ENCODE measurements at places on chromosomes 7 and 10.

GRCh38 chr7:100613412-100614175, 1.3 kb downstream of the MOSPD3 start:
- no peak for DNase-seq

GRCh38 chr10:123748711-123749110, 82.6 kb downstream of the GPR26 start:
- no peak for DNase-seq

GRCh38 chr7:76397409-76398183, 11.9 kb downstream of the SSC4D start:
- peak; percentile 90 for DNase-seq

DNA sequence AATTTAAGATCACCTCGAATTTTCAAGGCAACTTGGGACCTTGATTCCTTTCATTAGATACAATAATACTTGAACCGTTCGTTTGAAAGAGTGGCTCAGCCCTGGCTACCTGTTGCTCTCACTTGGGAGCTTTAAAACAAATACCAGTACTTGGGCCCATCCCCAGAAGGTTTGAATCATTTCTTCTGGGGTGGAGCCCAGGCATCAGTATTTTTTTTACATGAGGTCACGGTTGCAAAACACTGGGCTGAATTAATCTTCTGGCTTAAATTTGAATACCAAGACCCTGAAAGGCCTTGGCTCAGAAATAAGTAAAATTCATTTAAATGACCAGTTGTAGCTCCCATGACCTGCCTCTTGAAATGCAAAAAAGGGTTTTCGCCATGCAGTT, 214.9 kb downstream of the CREB5 start:
- no peak for DNase-seq

DNA sequence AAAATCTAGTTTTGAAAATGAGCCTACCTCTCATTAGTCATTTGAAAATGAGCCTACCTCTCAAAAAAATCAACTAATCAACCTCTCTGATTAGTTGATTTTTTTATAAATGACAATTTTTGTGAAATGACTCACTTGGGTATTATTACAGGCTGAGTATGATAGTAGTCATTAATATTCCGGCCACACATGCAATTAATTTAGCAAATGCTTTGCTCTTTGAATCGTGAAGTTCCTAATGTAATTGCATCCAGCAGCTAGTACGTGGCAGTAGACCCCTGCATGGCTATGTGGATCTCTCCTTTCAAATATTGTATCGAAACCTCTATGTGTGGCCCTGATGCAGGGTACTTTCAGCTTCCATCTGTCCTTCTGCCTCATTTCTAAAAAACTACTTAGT, 245.9 kb upstream of the PHYHIPL start:
- DNase-seq: no peak

DNA sequence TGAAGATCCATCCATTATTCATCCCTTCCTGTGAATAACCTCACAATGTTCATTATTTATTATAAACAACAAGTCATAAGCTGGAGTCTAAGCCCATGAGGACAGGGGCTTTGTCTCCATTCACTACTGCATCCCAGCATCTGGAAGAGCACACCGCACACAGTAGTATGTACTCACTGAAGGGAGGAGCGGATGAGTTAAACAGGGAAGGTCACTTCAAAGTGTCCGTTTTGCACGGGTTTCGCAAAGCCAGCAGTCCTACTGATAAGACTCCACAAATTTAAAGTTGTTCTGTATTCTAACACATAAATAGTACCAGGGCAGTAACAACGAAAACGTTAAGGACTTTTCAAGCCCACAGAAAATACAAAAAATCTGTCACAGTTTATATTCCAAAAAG, 167.9 kb downstream of the PARD3 start:
- DNase-seq: no peak

GRCh38 chr10:78247821-78248220, 214.2 kb downstream of the RPS24 start:
- no peak for DNase-seq

DNA sequence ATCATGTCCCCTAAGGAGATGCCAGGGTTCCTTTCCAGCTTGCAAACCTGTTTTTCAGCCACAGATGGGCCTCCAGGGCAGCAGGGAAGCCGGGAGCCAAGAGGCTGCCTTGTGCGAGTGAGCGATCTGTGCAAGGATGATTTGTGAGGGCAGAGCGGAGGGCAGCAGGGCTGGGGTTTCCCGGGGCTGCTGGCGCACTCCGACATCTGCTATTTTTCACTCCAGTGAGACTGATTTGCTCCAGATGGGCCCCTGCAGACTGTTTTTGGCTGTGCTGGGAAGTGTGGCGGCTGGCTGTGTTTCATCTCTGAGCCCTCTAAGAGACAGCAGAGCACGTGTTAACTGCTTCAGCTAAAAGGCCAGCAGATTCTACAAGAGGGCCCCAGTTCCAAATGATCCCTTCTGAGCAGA, 466.2 kb downstream of the TYW1 start:
- peak; percentile 91 for DNase-seq

DNA sequence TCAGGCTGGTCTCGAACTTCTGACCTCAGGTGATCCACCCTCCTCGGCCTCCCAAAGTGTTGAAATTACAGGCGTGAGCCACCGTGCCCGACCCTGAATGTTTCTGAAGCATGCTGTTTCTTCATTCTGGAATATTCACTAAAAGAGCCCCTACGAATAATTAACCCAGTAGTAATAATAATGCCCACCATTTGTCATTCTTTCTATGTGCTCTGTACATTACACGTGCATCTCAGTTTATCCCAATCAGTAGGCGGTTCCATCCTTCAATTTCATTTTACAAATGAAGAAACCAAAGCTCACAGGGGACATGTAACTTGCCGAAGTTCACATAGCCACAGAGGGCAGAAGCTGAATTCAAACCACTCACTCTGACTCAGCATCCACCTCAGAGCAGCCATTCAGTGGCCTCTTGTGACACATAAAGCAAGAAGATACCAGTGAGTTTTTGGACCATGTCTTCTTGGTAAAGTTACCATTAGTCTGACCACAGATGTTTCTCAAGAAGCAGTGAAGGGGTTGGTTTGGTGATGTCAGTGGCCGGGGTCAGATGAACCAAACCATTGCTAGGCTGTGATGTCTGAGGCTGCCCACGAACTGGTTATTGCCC, 71.9 kb upstream of the DUSP5 start:
- DNase-seq: no peak

DNA sequence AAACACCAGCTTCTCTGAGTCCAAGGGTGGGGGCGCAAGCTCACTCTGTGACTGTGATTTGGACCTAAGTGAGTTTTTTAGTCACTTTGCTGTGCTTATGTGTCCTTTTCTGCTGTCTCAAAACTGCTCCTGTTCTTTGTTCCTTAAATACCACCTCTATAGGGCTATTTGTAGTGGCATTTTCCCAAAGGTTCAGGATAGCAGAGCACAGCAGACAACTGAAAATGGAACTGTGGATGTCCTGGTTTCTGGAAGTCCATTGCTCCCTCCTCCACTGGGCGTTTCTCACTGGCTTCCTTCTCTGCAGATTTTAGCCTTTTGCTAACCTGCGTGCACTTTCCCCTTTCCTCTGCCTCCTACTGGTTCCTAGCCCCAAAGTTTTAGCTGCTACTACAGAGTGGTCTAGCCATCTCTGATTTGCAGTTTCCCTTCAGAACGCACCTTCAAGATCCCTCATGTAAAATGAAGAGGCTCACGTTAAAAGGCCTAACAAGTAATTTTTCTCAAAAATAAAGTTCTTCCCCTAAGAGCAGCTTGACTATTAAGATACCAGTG, 25.6 kb downstream of the BLVRA start:
- DNase-seq: no peak

GRCh38 chr7:96061844-96062243, 260.1 kb downstream of the SLC25A13 start:
- no peak for DNase-seq

- DNase-seq: no peak
Observed at GRCh38 chr7:96949766-96950165, 55.6 kb upstream of the DLX6 start.

DNA sequence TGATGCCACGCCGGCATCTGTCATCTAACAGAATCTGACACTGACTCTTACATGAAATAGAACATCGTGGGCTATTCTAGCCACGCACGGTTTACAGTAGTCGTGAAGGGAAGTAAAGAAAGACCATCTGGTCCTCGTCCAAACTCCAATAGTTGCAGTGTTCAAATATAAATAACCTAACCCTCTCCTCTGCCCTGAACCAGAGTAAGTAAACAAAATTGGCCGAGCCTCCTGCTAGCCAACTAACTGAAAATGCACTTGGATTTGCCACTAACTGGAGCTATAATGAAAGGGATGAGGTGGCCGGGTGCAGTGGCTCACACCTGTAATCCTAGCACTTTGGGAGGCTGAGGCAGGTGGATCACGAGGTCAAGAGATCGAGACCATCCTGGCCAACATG, 29.5 kb upstream of the ZC3HAV1L start:
- DNase-seq: no peak

- no peak for DNase-seq
Observed at GRCh38 chr7:91801331-91801983, 79.0 kb downstream of the MTERF1 start.

- DNase-seq: no peak
Observed at GRCh38 chr10:62109587-62110293, 158.9 kb downstream of the RTKN2 start.

- peak; percentile 96 for DNase-seq
Observed at GRCh38 chr7:76260171-76260703, 42.2 kb upstream of the HSPB1 start.

DNA sequence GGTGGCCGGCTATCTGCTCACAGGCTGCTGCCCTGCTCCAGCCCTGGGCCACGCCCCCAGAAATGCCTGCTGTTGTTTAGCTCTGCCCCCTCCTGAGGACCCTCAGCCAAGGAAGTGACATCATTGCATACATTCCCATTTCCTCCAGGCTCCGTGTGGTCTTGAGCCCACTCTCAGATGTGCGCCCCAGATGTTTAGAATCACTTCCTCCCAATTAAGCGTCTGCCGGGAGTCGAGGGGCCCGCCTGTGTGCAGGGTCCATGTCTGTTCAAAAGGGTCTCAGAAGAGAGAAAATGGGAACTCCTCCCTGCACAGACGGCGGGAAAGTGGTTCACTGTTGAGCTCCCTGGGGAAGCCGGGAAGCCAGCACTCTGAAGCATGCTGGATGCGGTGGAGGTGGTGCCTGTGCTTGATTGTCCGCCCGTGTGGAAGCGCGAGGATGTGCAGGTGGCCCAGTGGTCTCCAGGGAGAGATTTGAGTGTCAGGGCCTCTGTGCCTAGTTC, 116.9 kb upstream of the PPIF start:
- DNase-seq: peak; percentile 91

DNA sequence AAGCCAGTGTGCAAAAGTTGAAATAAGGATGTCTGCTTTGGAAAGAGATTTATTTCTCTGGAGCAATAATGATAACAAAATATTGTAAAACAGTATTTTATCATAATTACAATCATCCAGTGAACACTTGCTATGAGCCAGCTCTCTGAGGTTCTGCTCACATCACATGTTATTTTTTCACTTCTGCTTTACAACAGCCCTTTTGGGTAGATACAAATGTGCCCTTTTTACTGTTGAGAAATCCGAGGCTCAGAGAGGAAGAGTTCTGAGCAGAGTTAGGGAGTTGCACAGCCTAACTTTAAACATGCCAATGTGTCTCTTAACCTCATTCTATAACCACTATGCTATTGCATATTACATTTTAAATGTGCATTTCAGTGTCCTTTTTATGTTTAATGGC, 232.6 kb upstream of the CDC14C start:
- DNase-seq: no peak

- DNase-seq: no peak
Observed at GRCh38 chr10:92778091-92778490, 70.2 kb upstream of the EXOC6 start.

- peak; percentile 28 for DNase-seq
Observed at GRCh38 chr10:49784681-49785080, 22.6 kb upstream of the OGDHL start.

GRCh38 chr10:24715246-24715769, 8.4 kb downstream of the ARHGAP21 start:
- no peak for DNase-seq

DNA sequence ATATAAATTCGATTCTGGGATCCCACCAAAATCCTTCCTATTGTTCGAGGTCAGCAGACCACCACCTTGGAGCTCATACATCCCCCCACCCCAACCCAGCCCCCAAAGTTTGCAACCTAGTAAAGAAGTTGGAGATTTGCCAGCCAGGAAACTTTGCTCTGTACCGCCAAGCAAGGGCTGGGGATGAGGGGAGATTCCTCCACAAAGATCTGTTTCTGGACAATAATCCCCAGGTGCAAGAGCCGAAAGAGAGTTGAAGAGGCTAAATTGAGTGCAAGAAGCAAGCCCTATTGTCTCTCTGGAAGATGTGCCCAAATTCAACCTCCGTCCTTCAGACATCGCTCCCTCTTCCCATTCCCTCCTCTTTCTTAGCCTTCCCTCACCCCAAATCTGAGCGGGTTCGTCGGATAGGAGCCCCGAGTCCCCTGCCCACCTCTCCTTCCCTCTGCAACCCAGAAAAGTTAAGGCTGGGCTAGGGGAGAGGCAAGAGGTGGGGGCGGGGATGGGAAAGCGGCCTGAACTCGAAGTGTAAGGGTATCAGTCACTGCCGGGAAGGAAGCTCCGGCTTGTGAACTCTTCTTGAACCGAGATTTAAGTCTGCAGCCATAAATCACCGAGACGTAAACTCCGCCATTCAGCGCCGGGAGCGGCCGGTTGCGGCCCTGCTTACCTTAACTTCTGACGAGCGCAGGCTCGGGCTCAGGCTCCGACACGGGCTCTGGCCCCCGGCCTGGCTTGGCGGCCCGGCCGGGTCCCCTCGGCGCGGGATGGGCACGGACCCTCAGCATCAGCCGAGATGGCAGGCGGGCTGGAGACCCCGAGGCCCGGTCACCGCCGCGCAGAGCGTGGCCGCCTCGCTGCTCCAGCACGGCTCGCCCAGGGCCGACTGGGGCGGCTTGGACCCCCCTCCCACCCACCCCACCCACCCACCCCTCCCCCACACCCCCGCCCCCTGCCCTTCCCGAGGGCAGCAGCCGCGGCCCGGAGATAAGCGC, 10.8 kb upstream of the HOXA2 start:
- DNase-seq: no peak

DNA sequence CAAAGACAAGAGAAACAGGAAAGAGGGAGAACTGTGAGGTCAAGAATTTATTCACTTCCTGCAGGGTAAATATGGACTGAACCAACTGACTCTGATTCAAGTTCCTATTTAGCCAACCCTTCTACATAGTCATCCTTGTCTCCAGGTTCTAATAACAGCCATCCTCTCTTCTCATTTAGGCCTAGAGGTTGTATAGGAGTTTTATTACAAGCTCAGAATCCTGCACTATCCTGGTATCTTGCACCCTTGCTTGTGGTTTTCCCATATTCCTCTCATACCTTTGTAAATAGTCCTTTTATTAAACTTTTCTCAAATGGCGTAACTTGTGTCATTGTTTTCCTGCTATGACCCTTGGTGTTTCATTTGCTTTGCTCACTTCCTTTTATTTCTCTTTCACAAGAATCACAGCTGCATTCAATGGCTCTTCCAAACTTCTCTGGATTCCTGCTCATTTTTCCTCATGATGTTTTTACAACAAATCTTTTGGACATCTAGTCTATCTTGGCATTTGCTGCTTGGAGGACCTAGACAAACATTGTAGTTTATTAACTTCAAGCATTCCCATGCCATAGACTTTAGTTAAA, 12.4 kb upstream of the OR2A5 start:
- no peak for DNase-seq

GRCh38 chr10:96319754-96320474, 15.7 kb downstream of the DNTT start:
- no peak for DNase-seq

- DNase-seq: no peak
Observed at GRCh38 chr10:130425169-130425568, 289.0 kb downstream of the GLRX3 start.

All from BE2C (cell line).